Hypothalamus (tissue), 51 donors: ENCODE measurements at places on chromosomes 12 and 14.

- no peak for DNase-seq
These were observed 86.6 kb upstream of the TRAF3 start for GRCh38 chr14:102690509-102691286.

DNA sequence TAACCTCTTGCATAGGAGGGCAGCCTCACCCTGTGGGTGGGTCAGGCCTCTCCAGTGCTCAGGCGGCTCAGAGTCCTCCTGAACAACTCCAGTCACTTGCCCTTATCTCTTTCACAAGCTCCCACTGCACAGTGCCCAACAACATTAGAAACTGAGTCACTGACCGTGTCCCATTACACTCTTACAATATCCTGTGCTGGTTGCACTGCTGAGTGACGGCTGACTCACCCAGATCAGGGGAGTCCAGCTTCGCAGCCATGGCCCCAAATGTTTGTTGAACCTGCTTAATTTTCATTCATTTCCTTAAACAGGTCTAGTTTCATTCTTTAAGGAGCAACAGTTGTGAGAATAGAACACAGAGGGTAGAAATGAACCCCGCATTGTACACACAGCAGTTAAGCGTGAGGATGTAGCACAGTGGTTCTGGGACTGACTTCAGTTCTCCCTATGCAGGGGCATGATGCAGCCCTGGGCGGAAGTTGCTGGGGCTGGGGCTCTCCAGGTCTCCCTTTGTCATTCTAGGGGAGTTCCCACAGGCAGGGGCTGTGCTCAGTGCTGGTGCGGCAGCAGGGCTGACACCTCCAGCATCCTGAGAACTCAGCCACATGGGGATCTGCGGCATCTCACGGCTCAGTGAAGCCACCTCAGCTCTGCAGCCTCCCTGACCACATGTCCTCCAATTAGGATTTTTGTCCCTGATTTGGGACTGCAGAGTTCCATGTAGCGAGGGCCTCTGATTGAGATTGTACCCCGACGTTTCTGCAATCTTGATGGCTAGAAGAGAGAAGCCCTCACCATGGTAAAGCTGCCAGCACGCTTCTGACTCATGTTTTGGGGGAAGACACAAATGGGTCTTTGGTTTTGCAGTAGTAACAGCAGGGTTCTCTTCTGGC, 16.1 kb downstream of the GPR68 start:
- no peak for DNase-seq

- no peak for DNase-seq
These were observed 26.6 kb upstream of the CLMN start for GRCh38 chr14:95346266-95346665.

- DNase-seq: no peak
These were observed 107.4 kb downstream of the PRICKLE1 start for GRCh38 chr12:42482041-42482747.

DNA sequence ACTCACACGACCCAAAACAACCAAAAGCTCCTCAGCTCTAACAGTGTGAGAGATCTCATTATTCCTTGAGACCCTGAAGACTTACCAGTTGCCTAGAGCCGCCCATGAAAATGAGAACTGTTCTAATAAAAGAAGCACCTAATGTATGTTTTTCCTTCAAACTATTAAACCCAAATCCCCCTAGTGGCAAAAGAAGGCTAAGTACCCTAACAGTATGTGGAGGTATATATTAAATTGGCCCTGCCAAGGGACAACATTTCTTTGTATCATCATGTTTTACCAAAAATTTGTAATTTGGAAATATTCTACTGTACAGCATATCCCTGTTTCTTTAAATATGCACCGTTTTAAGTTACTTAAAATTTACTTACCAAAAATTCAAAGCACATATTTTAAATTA, 38.0 kb upstream of the PPFIA2 start:
- DNase-seq: no peak

- no peak for DNase-seq
These were observed 75.8 kb upstream of the CNTN1 start for GRCh38 chr12:40616383-40616915.

DNA sequence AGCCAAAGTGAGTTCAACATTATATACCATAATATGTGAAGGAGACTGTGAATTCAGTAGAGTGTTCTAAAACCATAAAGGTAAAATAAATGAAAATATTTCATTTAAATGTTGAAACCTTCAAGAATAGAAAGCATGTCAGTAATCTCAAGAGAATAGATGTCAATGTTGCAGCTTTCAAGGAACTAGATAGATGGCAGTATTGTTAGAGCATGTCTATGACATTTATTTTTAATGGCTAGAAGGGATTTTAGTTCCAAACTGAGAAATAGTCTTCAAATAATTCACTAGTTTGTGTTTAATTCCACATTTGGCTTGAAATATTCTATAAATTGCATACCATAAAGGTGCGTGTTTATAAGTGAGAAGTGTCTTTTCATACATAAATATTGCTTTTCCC, 326.5 kb downstream of the FLRT2 start:
- no peak for DNase-seq

- DNase-seq: no peak
These were observed 954.2 kb upstream of the FBXO33 start for GRCh38 chr14:40386433-40386832.

GRCh38 chr12:3741882-3742672, 10.8 kb downstream of the CRACR2A start:
- DNase-seq: no peak

DNA sequence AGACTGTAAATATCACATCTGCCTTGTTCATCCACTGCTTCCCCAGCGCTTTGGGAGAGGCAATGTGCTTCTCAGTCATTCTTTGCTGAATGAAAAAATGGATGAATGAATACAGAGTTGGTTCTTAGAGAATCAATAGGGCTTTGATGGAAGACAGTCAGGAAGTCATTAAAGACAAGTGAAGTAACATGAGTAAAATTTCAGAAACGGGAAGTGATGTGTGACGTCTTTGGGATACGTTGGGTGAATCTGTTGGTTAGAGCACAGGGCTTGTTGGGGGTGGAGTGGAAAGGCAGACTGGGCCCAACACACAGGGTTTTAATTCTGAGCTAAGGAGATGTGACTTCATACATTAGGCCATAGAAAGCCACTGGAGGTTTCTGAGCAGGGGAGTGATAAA, 39.0 kb upstream of the NRXN3 start:
- no peak for DNase-seq

DNA sequence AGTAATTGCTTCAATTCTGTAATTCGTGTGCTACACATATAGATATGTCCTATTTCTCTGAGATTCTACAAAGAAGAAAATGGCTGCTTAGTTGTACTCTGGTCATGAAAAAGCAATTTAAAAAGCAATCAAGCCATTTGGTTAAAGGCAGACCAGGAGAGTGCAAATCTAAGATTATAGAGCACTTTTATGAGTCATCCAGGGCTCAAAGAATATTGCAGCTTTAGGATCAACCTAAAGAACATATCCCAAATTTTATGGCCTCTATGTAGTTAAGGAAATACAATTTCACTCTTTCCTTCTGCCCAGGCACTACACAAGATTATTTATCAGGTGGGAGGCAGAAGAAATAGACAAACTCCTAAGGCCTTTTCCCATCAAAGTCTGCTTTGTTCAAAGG, 332.8 kb downstream of the SEC23A start:
- DNase-seq: no peak

DNA sequence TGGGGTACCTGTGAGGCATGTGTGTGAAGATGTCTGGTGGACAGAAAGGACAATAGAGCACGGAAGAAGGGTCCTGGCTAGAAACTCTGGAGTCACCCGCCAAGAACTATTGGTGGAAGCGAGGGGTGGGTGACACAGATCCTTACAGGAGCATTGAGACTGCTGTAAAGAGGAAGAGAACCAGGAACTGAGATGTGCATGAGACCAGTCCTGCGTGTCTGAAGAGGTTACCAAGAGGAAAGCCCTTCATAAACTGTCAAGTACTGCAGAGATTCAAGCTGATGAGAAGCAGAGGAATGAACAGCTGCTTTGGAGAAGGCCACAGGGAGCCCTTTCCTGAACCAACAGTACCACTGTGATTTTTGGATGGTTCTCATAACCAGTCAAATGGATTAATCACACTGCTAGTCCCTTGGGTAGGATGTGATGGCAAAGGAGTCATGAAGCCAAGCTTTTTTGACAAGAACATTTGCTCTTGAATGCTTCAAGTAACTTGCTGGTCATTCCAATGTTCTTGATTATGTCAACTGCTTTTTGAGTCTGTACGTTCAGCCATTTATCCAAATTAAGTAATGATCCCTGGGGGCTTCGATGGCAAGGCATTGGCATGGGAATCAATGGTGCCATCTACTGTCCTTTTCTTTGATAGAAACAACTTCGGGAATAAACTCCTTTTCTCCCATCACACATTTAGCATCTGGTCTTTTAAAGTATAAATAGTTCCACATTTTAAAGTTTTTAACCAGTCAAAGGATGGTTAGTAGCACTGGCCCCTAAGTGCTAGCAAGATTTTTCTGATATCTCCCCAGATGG, 42.9 kb downstream of the GPR135 start:
- no peak for DNase-seq
